ENCODE measurements at places on chromosomes 2 and 18.

GRCh38 chr2:189328848-189329245, 112.4 kb upstream of the WDR75 start:
- DNase-seq = no peak

- no peak for DNase-seq
Observed at GRCh38 chr2:96389736-96390135, 54.2 kb downstream of the NCAPH start.

GRCh38 chr2:30224151-30224550, 7.2 kb upstream of the LBH start:
- no peak for DNase-seq

GRCh38 chr2:41950666-41950960, 97.2 kb upstream of the PKDCC start:
- DNase-seq = no peak

GRCh38 chr2:181396256-181397123, 60.7 kb upstream of the ITGA4 start:
- no peak for DNase-seq

- DNase-seq = no peak
Observed at GRCh38 chr2:152466980-152467676, 132.2 kb downstream of the FMNL2 start.

GRCh38 chr2:233032551-233033320, at the start of gene NEU2:
NEU2 (plus strand) TSS chr2:233032672; CDS start chr2:233032672, 0 bp downstream.
- no peak for DNase-seq

GRCh38 chr2:105617631-105618350, 126.9 kb upstream of the NCK2 start:
- no peak for DNase-seq

- DNase-seq = no peak
Observed at GRCh38 chr2:193885419-193885818, 1690.7 kb upstream of the TMEFF2 start.

DNA sequence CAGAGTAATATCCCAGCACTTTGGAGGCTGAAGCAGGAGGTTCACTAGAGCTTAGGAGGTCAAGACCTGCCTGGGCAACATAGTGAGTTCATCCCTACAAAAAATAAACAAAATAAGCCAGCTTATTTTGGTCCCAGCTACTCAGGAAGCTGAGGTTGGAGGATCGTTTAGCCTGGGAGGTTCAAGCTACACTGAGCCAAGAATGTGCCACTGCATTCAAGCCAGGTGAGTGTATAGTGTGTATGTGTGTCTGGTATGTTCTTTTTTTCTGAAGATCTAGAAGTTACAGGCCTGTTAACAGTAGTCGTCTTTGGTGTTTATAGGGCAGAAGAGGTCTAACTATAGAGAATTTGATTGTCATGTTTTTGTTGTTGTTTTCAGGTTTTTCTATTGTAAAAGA, 40.2 kb downstream of the ZC3H15 start:
- DNase-seq = no peak

GRCh38 chr2:145591109-145591809, 1071.3 kb upstream of the ZEB2 start:
- no peak for DNase-seq

DNA sequence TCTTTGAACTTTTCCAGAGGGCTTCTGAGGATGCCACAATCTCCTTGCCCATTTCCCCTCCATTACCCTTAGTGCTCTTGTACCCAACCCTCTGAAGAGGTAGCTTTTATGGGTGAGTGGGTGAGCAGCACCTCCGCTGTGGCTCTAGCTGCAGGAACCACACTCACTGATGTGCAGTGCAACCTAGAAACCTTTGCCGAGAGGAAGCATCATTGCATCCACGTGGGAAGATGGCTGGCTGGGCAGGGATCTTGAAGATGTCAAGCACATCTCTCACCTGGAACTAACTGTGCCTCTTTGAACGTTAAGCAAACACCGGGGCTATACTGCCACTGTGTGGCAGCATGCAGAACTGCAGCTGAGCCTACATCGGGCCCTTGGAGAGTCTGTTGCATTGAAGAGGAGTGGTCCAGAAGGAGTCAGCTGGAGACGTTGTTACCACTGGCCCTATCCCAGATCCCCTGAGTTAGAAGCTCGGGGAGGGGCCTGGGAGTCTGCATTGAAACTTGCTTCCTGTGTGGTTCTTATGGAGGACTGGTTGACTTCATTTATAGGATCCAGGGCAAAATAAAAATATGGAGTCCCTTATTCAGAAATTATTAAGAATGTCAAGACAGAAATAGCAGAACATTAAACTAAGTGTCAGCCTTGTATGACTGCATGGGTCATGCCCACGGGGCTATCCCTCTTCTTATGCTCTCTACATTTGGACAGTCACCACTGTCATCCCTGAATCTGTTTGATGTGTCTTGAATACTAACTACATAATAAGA, 28.7 kb downstream of the IGFBP5 start:
- DNase-seq = peak; percentile 42

DNA sequence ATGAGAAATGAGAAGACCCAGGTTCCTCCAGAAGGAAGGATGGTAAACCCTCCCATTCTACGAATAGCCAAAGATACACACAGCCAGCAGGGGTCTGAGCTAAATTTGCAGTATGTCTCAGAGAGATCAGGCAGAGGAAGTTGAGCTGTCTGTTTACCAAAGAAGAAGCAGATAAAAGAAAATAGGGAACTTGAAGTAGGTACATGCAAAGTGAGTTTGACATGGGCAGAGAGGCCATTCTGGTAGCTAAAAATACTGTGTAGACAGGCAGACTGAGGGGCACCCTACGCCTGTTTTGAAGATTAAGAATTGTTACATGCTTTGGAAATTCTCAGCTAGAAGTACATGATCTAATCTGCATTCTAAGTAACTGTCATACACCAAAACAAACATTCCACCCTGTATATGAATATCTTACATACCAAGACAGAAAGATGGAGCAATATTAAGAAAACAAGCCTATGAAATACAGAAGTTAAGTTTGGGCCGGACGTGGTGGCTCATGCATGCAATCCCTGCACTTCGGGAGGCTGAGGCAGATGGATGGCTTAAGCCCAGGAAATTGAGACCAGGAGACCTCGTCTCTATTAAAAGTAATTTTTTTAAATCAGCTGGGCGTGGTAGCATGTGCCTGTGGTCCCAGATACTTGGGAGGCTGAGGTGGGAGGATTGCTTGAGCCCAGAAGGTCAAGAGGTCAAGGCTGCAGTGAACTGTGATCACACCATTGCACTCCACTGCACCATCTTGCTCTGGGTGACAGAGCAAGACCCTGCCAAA, 157.9 kb downstream of the ANKRD44 start:
- no peak for DNase-seq

GRCh38 chr2:56077359-56077915, 106.4 kb upstream of the CCDC85A start:
- DNase-seq = no peak

GRCh38 chr2:118761771-118762170, 85.7 kb downstream of the EN1 start:
- no peak for DNase-seq

- DNase-seq = peak; percentile 9
Observed at GRCh38 chr18:46481048-46481846, 175.8 kb downstream of the LOXHD1 start.

- no peak for DNase-seq
Observed at GRCh38 chr2:182072861-182073260, 87.2 kb downstream of the PPP1R1C start.

GRCh38 chr2:212328136-212328535, 210.5 kb downstream of the ERBB4 start:
- DNase-seq = no peak

DNA sequence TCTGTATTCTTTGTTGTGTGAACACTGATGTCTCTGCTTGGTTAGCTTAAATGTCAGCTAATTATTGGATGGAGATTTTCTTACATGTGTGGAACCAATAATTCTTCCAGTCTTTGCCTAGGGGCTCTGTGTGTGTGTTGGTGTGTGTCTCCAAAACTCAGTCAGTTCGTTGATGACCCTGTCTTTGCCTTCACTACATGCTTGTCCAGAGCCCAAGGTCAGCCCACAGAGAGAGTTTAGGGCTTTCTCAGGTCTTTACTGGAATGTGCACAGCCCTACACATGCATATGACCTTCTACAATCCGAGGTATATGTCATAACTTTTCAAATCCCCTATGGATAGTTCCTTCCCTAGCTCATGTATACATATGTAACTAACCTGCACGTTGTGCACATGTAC, 74.1 kb upstream of the LDAH start:
- DNase-seq = no peak

DNA sequence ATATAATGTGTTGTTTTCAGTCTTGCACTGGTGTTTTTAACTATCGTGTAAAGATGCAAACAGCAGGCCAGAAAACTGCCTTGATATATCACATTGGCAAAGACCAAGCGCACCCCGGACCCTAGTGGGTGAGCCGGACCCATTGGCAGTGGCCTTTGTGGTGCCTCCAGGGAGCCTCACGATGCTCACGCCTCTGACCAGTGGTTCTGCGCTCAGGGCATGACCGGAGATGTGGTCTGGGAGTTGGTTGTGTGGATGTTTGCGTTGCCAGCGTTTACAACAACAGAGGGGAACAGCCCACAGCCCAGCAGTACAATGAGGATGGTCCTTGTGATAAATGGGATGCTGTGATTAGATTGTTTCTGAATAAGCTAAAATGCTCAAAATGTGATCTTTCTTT, 32.6 kb downstream of the NFATC1 start:
- no peak for DNase-seq

- DNase-seq = no peak
Observed at GRCh38 chr18:44876755-44877154, 196.1 kb downstream of the SETBP1 start.

DNA sequence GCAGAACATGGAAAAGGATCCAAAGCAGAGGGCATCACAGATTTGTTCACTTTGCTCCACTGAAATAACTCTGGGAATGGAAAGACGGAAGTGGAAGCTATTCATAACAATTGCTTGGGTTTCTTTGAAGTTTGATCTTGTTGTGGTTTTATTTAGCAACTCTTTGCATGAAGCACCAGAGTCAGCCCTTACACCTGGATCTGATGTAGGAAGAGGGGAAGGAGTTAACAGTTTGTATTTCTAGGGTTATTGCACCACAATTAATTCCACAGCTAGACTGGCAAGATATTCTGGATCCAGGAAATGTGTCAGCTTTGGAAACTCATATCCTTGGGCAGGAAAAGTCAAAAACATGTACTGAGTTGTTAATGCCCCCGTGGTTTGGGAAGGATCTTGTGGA, 1143.4 kb downstream of the CNTNAP5 start:
- DNase-seq = no peak

DNA sequence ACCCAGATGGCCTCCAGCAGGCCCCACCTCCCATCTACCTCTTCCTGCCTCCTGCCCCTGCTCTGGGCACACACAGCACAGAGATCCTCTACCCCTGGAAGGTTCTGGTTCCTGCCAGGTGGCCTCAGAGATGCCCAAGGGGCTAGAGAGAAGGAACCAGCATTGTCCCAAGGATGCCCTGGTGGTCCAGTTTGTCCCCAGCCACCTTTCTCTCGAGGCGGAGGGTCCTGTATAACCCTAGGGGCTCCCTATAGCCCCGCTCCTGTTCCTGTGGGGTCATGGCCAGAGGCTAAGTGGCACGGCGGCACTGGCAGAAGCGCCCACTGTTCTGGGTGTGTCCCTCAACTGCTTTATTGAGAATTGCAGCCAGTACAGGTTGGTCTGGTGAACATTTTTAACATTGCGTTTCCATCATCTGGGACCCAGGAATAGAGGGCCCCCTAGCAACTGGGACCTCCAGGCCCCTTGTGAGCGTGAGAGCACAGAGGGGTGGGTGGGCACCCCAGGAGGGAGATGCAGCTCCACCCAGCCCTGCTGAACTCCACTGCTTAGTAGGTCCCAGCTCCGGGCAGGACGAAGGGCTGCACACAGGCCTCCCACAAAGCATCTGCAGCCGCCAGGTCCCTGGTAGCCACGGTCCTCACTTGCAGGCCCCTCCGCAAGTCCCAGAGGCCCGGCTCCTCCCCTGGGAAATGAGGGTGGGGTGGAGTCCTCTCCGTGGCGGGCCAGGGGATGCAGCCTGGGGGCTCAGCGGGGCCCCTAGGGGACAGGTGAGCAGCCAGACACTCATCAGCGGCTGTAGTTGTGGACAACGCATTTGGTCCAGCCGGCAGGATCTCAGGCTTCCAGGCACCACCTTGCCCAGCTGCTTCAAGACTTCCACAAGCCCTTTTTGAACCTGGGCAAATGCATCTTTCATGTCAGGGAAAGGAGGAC, 33.1 kb downstream of the GPC1 start:
- DNase-seq = no peak

- no peak for DNase-seq
Observed at GRCh38 chr18:60746491-60746890, 373.9 kb upstream of the MC4R start.

DNA sequence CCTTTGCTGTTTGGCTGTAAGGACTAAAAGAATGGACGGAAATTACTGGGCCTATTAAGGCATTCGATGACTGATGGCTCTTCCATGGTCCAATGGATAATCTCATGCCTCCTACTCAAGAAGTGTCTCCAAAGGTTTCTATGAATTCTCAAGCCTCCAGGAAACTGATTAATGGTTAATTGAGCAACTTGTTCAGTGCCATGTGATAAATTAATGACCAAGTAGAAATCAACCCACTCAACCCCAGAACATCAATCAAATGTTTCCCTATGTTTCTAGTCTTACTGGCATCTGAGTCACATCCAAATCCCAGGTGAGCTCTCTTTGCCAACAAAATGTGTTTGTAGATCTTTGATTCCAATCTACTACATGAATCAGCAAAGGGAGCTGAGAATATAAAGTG, 103.6 kb downstream of the NXPH2 start:
- no peak for DNase-seq

- DNase-seq = no peak
Observed at GRCh38 chr2:215313255-215313613, 1.4 kb downstream of the ATIC start.

Data from stimulated activated CD8-positive, alpha-beta memory T cell treated with anti-CD3 and anti-CD28 coated beads, Interleukin-2, amount 100 ng/mL, for 1 hour (primary cell).